ENCODE measurements at places on chromosomes 1 and 21.

GRCh38 chr21:33088384-33088783, 18.4 kb downstream of the OLIG1 start:
- DNase-seq: no peak

DNA sequence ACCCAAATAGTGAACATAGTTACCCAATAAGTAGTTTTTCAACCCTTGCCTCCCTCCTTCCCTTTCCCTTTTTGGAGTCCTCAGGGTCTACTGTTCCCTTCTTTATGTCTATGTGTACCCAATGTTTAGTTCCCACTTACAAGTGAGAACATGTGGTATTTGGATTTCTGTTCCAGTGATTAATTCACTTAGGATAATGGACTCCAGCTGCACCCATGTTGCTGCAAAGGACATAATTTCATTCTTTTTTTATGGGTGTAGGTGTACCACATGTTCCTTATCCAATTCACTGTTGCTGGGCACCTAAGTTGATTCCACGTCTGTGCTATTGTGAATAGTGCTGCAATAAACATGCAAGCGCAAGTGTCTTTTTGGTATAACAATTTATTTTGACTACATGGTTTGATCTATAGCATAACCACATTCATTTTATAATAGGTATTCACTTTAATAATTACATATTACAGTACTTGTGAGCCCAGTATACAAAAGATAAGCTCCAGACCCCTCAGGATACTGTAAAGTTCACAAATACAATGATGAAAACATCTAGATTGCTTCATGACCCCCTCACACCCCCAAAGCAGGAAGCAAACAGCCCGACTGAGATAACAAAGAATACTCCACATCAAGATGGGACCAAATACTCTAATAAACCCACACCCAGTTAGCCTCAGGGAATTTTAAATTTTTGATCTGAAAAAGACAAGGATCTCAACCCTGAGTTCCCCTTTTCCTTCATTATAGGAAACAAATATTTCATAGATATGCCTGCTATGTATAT, 45.3 kb downstream of the PUM1 start:
- DNase-seq: no peak

- no peak for DNase-seq
Measured at GRCh38 chr1:86207323-86207722, 50.8 kb upstream of the COL24A1 start.

GRCh38 chr1:36108314-36108713, 16.7 kb downstream of the COL8A2 start:
- DNase-seq: no peak

DNA sequence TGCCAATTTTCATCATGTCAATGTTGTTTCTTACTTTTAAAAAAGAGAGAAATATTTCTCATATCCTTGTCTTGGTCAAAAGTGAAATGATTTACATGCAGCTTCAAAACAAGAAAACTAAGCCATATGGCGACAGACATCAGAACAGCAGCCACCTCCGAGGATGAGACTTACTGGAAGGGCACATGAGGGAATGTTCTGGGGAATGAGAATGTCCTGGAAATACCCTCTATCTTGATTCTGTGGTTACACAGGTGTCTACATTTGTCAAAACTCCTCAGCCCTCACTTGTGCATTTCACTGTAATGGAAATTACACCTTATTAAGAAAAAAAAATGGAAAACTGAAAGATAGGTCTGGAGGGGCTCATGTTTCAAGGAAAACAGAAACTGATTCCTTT, 14.2 kb upstream of the ECE1 start:
- no peak for DNase-seq

DNA sequence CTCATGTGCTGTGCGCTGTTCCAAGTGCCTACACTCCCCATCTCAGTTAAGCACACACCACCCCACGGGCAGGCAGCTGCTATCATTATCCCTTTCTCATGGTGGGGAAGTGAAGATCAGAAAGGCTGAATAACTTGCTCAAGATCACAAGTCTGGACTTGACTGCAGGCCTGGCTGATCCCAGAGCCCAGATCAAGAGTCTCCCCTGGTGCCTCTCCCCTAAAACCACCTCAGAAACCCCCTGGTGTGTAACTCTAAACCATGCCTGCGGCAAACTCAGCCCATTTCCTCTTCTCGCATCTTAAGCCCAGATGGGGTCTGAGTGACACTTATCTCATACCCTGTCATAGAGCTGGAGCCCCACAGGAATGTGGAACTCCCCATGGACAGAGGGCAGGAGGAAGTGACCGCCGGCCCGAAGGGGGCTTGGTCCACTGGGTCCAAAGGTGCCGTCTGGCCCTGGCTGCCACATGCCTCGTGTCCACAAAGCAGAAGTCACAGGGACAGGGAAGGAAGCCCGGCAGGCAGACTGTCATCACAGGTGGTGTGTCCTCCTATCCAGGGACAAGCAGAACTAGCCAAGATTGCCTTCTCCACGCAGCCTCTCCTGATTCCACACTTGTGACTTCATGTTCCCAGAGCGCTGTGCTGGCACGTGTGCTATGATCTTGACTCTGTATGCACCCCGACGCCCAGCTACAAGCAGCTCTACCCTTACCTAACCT, 92.1 kb downstream of the SYF2 start:
- no peak for DNase-seq

- no peak for DNase-seq
Measured at GRCh38 chr21:17343055-17343454, 169.8 kb upstream of the CXADR start.

DNA sequence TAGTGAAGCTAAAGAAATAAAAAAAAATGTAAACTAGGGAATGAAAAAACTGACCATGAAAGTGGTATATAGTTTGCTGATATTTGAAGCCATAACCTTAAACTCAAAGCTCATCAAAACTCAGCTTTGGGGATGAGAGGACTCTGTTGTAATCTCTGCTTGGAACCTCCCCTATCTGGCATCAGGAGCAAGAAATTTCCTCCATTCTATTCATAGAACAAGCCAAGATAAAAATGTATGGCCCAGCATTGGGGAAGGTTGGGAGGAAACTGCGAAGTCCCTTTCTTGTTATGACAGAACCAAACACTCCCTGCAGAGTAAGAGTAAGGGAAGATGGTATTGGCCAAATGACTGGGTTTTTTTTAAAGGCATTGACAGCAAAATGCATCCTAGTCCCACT, 35.6 kb downstream of the MCOLN2 start:
- no peak for DNase-seq

DNA sequence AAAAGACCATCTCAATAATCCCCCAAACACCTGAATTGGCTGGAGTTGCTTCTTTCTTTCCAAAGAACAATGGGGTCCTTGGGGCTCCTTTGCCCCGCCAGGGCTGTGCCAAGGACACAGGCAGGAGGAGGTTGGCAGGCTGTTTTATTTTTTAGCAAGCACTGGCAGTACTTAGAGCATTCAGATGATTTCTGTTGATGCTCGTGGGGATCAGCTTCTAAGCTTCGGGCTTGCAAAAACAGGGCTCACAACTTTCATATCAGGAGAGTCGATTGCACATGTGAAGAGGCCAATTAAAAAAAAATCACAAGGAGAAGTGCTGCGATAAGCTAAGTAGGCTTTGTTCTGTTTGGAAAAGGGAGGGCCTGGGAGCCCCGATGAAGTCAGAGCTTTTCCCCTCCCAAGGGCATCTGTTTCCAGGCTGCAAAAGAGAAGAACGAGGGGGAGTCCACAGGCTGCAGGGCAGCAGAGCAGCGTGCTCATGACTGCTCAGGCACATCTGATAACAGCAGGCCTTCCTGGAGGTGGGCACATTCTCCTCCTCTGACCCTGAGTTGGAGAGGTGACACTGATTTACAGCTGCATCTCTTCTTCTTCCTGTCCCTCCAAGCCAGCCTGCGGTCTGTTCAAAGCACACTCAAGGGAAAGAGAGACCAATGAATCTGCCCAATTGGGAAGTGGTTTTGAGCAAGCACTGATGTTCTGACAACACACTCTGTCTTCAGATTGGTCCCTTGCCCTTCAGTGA, 27.3 kb upstream of the BCAR3 start:
- no peak for DNase-seq

DNA sequence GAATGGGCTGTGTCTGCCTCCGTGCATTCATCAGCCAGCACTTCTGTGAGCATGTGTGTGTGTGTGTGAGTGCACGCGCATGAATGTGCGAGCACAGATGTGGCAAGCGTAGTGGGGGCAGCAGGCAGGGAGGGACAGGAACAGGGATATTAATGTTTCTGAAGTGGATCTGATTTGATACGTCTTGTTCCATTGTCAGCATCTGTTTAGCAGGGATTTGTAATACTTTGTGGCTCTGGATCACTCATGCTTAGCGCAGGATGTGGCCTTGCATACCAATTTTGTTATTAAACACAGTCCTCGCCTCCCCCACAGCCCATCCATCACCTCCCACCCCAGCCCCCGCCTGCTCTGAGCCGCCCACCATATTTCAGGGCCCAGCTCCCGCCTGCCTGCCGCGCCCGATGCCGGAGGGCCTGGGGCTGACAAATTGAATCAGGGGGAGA, 52.4 kb downstream of the TMEM53 start:
- DNase-seq: no peak

DNA sequence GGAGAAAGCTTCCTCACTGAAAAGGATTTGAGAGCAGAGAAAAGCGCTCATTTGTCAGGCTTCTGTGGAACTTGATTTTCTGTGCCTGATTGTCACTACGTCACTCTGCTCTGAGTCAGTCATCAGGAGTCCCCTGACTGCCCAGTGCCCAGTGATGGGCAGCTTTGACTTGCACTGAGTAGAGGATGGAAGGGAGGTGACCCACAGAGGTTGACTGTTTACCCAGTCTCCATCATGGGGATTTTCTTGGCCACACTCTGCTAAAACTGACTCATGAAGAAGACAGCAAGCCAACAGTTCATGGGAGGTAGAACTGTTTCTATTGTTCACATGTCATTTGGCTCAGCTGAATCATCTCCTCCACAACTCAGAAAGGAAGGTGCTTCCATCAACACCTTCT, 82.1 kb upstream of the DUSP10 start:
- no peak for DNase-seq

DNA sequence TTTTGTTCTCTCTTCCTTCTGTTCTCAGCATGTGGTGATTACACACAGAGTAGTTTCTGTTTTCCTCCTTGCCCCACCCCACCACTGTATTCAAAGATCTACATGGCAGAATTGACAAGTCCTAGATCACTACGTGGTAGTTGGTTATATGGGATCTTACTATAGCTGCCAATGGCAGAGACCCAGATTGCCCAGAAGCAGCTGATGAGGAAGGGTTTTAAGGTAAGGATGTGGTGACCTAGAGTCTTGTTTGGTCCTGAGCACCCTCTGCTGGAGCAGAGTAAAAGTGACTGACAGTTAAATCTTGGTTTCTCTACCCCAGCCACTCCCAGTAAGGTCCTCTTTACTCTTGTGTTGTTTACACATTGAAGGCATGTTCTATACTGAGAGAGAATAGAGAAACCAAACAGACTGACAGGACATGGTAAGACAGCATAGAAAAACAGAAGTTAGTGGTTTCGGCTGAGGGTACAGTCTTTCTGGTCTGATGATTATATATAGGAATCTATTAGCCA, 22.8 kb upstream of the STRIP1 start:
- no peak for DNase-seq

DNA sequence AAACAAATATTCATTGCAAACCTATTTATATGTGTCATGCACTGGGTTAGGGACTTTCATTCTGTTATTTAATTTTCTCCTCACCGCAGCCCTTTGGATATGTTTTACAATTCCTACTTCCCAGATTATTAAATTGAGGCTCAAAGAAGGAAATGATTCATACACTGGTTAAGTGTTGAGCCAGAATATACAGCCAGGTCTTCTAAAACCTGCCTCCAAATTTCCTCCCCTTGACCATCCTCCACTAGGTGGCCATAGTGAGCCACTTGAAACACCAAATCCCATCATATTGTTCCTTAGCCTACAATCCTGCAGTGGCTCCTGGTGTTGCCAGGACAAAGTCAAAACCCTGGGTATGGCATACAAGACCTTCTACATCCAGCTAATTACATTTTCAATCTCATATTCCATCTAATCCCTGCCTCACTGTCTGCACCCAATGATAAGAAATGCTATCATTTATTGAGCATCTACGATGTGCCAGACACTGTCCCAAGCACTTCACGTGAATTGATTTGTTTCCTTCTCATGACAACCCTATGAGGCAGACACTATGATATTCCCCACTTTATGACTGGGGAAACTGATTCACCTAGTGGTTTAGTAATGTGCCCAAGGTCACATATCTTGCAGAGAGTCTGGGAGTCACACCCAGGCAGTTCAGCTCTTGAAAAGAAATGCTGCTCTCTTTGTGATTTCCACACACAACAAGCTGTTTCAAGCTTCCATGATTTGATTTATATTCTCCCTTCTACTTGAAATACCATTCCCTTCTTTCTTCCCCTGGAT, 23.6 kb upstream of the KIRREL1 start:
- DNase-seq: no peak

- no peak for DNase-seq
Measured at GRCh38 chr21:44846485-44847260, 26.8 kb downstream of the PTTG1IP start.

DNA sequence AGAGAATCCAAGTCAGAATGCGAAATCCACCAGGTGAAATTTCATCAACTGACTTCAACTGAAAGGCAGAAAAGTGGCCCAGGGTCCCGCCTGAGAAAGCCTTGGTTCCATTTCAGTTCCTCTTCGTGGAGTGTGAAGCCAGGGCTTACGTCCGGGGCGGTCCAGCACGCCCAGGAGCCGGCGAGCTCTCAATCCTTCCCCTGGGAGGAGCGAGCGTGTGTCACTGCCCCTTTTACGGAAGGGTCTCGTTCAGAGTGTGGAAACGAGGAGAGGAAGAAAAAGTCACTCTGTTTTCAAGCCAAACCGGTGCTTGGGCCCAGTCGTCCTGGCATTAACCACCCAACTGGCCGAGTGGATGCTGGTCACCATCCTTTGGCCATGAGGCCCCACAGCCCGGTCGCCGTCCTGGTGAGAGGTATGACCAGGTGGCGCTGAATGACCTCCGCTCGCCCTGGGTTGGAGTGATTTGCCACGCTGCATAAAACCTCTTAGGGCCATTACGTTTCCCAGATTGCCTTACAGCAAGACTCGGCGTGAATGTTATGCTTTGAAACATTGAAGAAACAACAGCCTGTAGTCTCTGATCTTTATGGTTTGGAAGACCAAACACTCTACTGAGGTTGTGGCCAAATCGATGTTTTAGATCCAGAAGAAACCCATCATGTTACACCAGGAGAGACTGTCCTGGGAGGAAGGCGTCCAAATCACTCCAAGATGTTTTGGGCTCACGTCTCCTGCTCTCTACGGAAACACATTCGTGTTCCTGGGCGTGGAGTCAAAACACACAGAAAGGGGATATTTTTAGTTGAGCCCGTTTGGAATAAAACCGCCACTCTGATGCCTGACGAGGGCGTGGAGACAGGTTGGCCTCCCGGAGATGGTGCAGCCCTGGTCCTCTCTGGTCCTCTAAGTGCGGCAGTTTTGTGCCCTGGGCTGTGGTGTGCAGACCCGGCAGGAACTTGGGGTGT, 93.6 kb upstream of the ACTRT2 start:
- DNase-seq: no peak
